ENCODE measurements at places on chromosomes 3 and 15. TPM values are rescaled to one million over a fixed set of nuclear protein-coding genes. Genes with fewer than 3 reads are reported as not detected.

Gene GOLGA6L1
- total RNA-seq = not detected

Gene MGLL
- 0.75 TPM for total RNA-seq

Gene EOMES
- 0.47 TPM for total RNA-seq

Gene SLC51A
- 9.8 TPM for total RNA-seq

Gene ZNF385D
- total RNA-seq = 11.2 TPM

Gene NR1I2
- total RNA-seq = 0.28 TPM

Gene ARRDC4
- 3.8 TPM for total RNA-seq

Gene CAMK1
- 4.9 TPM for total RNA-seq

Gene ZNF80
- not detected for total RNA-seq

Gene CLDN18
- total RNA-seq = not detected

Gene DRD3
- total RNA-seq = 0.34 TPM

Gene WHAMM
- 3.3 TPM for total RNA-seq

Gene ZNF502
- 3.5 TPM for total RNA-seq

DNA sequence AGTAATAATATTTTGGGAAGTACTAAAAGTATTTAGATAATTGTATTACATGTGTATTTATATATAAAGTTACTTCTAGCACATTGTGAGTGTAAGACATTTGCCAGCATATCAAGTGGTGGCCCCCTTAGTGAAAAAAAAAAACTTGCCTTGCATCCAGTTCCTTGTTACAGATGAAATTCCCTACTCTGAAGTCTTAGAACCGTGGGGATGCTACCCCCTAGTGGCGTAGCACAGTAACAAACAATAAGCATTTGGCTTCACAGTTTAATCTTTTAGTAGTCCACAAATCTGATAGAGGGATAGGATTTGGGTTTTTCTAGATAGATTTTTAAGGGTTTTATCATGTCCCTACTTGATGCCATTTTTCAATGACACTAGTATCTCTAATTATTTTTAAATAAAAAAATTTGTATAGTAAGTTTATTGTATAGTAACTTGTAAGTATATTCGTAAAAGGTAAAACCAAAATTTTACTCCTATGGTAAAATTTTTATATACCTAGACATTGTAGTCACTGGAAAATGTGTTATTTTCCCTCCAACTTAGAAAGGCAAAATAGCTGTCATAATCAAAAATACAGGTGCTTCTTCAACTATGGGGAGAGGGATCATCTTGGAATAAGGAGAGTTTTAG, 14.3 kb downstream of the SMC4 start:
- H3K4me1 ChIP-seq = no peaks in the 10 kb centered on the region
- no peak overlapping the region for H3K27ac ChIP-seq
- H3K4me3 ChIP-seq = no peak overlapping the region
- H3K36me3 ChIP-seq = peaks cover 85% of the 10 kb centered on the region
- no peaks in the 10 kb centered on the region for H3K27me3 ChIP-seq
- peak; percentile 39 for DNase-seq

DNA sequence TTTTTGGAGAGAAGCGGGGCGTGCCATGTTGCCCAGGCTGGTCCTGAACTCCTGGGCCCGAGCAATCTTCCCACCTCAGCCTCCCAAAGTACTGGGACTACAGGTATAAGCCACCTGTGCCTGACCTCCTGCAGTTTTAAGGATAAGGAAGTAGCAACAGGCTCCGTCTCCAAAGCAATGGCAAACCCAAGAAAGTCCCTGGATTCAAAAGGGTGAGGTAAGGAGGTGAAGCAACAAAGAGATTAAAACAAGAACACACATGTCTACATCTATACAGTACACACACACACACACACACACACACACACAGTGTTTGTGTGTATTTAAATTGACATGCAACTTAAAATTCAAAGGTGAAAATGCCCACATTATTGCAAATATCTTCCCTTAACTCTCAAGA, 58.9 kb downstream of the ABCC5 start:
- H3K27me3 ChIP-seq = no peaks in the 10 kb centered on the region
- H3K36me3 ChIP-seq = peaks cover 28% of the 10 kb centered on the region
- H3K4me1 ChIP-seq = peaks cover 10% of the 10 kb centered on the region
- no peak overlapping the region for H3K4me3 ChIP-seq
- DNase-seq = no peak

- H3K27ac ChIP-seq = no peak overlapping the region
- no peak for DNase-seq
- H3K4me3 ChIP-seq = no peak overlapping the region
These were observed 483.2 kb downstream of the TBL1XR1 start for GRCh38 chr3:176714034-176714433.

GRCh38 chr3:109109574-109109973, 8.4 kb downstream of the MORC1 start:
- H3K27me3 ChIP-seq = no peaks in the 10 kb centered on the region
- no peaks in the 10 kb centered on the region for H3K36me3 ChIP-seq
- no peak overlapping the region for H3K4me3 ChIP-seq
- no peaks in the 10 kb centered on the region for H3K4me1 ChIP-seq
- DNase-seq = no peak
- H3K27ac ChIP-seq = no peak overlapping the region

- no peaks in the 10 kb centered on the region for H3K36me3 ChIP-seq
- no peak overlapping the region for H3K27ac ChIP-seq
- DNase-seq = no peak
- no peaks in the 10 kb centered on the region for H3K27me3 ChIP-seq
These were observed 2.1 kb downstream of the LARP6 start for GRCh38 chr15:70851889-70852288.

- no peak overlapping the region for H3K27ac ChIP-seq
- H3K27me3 ChIP-seq = no peaks in the 10 kb centered on the region
- H3K4me1 ChIP-seq = no peaks in the 10 kb centered on the region
- no peak for DNase-seq
These were observed 80.3 kb downstream of the FLNB start for GRCh38 chr3:58088501-58088900.

- no peaks in the 10 kb centered on the region for H3K4me1 ChIP-seq
- no peak overlapping the region for H3K4me3 ChIP-seq
- no peak for DNase-seq
- H3K36me3 ChIP-seq = no peaks in the 10 kb centered on the region
- no peaks in the 10 kb centered on the region for H3K27me3 ChIP-seq
These were observed 61.1 kb downstream of the TIPARP start for GRCh38 chr3:156735471-156735870.

- no peaks in the 10 kb centered on the region for H3K4me1 ChIP-seq
- no peak overlapping the region for H3K27ac ChIP-seq
- no peak overlapping the region for H3K4me3 ChIP-seq
- no peaks in the 10 kb centered on the region for H3K27me3 ChIP-seq
- no peak for DNase-seq
These were observed 31.9 kb upstream of the STRIT1 start for GRCh38 chr3:155325263-155325835.

DNA sequence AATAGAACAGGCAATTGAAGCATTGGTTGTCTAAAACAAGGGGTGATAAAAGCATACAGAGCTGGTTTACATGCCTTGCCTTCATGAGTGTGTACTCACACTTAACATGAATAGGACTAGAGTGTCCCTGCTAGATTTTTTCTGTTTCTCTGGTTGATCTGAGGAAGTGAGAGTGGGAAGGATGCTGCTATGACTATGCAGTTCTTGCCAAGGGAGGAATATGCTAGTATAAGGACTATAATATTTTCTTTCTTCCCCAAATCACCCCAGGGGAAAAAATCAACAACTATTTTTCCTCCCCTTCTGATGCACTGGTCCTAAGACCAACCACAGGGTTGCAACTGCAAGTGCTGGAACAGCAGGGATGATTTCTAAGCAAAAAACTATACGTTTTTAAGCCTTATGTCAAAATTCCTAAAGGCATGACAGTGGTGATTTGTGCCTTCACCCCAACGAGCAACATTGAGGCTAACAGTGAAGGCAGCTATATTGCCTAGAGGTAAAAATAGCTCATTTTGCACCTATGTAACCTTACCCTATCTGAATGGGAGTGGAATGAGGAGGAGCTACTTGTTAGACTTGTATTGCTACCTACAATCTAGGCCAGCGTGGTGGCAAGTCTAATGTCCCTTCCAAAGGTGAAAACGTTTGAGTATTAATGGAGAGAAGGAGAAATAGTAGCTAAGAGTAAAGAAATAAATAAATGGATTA, 33.5 kb upstream of the USP8 start:
- no peak overlapping the region for H3K4me3 ChIP-seq
- no peaks in the 10 kb centered on the region for H3K27me3 ChIP-seq
- no peaks in the 10 kb centered on the region for H3K36me3 ChIP-seq
- no peak for DNase-seq
- no peaks in the 10 kb centered on the region for H3K4me1 ChIP-seq
- no peak overlapping the region for H3K27ac ChIP-seq

- H3K27ac ChIP-seq = no peak overlapping the region
- DNase-seq = peak; percentile 63
- no peak overlapping the region for H3K4me3 ChIP-seq
- no peaks in the 10 kb centered on the region for H3K36me3 ChIP-seq
- H3K4me1 ChIP-seq = no peaks in the 10 kb centered on the region
- no peaks in the 10 kb centered on the region for H3K27me3 ChIP-seq
These were observed 33.9 kb downstream of the PFN2 start for GRCh38 chr3:149936812-149937230.

- H3K4me3 ChIP-seq = no peak overlapping the region
- DNase-seq = no peak
- H3K4me1 ChIP-seq = 0 out of 2 replicates have a peak, but pooled peaks cover 3% of the 10 kb centered on the region
These were observed 1.7 kb upstream of the PIAS1 start for GRCh38 chr15:68052431-68052830.

DNA sequence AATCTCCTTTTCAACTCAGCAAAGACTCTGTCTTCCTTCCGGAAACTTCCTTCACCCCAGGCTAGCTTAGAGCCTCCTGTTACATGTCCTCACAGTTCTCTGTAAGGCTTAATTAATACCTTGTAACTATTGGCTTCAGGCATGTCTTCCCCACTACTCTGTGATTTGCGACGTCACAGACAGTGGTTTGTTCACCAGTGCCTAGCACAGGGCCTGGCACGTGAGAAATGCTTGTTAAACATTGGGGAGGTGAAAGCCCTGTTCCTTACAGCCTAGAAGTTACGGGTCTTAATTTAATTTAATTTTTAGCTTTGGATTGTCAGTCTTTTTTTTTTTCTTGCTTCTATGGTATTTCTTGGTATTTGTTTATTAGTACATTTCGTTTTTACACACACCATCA, 36.4 kb upstream of the CACNA2D3 start:
- peaks cover 15% of the 10 kb centered on the region for H3K27me3 ChIP-seq
- H3K4me3 ChIP-seq = no peak overlapping the region
- H3K36me3 ChIP-seq = no peaks in the 10 kb centered on the region

DNA sequence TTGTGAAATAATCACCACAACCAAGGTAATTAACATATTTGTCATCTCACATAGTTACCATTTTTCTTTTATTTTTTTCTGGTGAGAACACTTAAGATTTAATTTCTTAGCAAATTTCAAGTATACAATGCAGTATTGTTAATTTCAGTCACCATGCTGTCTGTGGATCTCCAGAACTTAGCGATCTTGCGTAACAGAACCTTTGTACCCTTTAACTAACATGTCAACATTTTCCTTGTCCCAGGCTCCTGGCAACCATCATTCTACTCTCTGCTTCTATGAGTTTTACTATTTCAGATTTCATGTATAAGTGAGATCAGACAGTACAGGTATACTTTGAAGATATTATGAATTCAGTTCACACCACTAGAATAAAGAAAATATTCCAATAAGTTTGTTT, 154.4 kb downstream of the KCNAB1 start:
- no peak overlapping the region for H3K4me3 ChIP-seq
- H3K27ac ChIP-seq = no peak overlapping the region
- no peaks in the 10 kb centered on the region for H3K4me1 ChIP-seq
- H3K36me3 ChIP-seq = no peaks in the 10 kb centered on the region

Data from H1 (cell line).